Ovary (tissue), 10 donors: ENCODE measurements at places on chromosomes 6 and 20. TPM values are rescaled to one million over a fixed set of nuclear protein-coding genes. Genes with fewer than 3 reads are reported as not detected.

HLA-DRB5 gene
- 0.41 TPM for polyA plus RNA-seq

TCF15 gene
- 0.18 TPM for polyA plus RNA-seq

LRRN4 gene
- 0.29 TPM for polyA plus RNA-seq

KHDC1L gene
- not detected for polyA plus RNA-seq

DNA sequence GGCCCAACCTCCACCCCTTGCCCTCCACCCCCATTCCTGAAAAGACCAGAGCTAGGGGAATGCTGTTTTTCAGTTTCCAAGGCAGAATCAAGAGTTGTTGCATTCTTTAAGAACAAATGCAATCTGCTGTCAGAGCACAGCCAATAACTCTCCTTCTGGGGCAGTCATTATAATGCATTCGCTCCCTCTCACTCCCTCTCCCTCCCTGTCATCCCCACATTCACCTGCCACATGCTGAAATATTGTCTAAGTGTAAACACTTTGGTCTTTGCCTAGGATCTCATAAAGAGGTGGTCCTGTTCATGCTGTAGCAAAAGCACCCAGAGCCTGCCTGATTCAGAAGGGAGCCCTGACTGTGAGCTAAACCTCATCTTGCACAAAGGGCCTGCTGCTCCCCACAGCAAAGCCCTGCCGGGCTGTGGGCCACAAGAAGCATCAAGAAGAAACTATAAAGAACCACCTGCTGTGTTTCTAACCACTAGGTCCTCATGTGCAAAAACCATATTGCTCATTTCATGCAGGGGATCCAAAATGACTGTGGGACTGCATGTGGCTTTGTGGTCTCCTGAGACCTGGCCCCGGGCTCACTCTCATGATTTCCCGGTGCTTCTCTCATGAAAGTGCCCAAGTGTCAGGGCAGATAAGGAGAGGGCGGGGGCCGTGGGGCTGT lies 85.6 kb downstream of the GPR6 start:
- DNase-seq: no peak

GRCh38 chr6:37489697-37490336 lies 9.9 kb downstream of the CCDC167 start:
- DNase-seq: no peak

- no peak for DNase-seq
Observed at GRCh38 chr20:7770046-7770445, 170.2 kb downstream of the HAO1 start.

GRCh38 chr20:7497985-7498384 lies 442.3 kb downstream of the HAO1 start:
- no peak for DNase-seq

DNA sequence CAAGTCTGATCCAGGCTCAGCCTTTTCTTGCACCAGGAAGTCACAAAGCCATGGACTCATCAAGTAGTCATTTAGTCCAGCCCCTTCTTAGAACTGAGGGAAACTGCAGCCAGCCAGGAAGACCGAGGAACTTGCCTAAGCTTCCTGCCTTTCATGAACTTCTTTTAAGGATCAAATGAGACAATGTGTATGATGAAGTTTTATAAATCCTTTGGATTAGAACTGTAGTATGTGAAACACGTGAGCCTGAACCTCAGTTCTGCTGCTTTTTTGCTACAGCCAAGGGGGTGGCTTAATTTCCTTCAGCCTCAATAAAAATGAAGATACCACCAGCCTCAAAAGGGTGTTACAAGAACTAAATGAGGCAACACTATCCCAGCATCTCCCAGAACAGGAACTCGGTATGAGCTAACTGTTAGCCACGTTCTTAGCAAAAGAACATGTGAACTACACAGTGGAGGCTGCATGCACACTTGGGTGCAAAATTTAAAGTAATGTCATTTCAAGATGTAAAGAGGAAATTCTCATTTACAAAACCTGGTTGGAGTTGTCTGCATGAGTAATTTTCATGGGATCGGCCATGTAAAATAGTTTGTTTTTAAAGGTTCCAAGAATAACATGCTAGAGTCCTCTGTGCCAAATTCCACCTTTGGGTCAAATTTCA lies 76.0 kb upstream of the TBC1D7 start:
- DNase-seq: no peak

- DNase-seq: no peak
Observed at GRCh38 chr20:63814891-63815614, 16.0 kb downstream of the ZBTB46 start.

- no peak for DNase-seq
Observed at GRCh38 chr6:113893866-113894265, 36.7 kb downstream of the MARCKS start.

DNA sequence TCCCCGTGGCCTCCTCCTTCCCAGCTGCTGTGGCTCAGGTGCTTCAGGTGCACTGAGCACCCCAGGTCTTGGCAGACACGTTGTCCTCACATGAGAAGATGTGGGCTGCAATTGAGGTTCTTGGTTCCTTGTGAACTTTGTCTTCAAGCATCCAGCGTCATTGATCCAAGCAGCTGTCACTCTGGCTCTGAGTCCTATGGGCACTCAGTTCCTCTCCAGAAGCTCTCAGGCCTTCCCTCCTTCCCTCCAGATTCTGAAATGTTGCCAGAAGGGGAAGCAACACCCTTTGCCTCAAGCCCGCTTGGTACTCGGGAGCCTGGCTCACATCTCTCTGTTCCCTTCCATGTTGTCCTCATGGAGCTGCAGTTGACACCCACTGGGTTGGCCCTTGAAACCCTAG lies 8.4 kb upstream of the MRGBP start:
- DNase-seq: no peak

- no peak for DNase-seq
Observed at GRCh38 chr20:1130058-1130694, 11.8 kb downstream of the PSMF1 start.

DNA sequence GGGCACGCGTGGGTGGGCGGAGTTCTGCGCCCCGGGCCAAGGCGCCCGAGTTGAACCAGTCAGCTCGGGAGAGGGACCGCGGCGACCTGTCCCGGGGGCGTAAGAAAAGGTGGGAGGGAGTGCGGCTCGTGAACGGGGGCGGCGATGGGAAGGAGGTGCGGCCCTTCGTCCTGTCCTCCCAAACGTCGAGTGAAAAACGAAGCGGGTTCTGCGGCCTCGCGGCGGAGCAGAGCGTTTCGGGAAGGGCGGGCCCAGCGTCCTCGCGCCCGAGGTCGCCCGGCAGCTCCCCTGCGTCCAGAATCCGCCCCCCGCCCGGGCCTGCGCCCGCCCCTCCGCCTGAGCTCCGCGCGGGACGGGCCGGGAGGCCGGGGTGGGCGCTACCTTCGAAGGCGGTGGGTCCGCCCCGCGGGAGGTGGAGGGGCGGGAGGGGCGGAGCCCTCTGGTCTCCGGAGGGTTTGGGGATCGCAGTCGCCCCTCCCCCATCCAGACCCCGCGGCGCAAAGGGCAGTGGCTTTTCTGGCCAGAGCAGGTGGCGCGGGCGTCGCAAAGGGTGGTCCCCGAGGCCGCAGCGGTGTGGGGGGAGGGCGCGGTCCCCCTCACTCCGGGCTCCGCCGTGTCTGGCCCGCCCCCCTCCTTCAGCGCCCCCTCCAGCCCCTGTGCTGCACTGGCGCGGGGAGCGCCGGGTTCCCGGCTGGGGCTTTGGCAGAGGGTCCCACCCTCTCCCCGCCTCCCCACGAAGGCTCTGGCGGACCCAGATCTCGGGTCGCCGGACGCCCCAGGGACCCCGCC lies 838 bp downstream of the STMN3 start:
- peak; percentile 46 for DNase-seq

DNA sequence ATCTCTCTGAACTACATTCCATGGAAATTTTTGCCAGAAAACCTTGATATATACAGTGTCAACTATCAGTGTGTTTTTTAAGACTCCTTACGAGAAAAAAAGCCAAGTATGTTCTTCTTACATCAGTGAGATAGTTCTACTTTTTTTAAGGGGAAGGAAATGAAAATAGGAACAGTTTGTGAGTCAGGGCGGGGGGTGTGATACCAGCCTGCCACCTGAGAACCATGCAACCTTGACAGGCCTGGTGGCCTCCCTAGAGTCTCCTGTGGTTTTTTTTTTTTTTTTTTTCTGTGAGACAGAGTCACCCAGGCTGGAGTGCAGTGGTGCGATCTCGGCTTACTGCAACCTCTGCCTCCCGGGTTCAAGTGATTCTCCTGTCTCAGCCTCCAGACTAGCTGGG lies 96.3 kb upstream of the GCM1 start:
- no peak for DNase-seq

DNA sequence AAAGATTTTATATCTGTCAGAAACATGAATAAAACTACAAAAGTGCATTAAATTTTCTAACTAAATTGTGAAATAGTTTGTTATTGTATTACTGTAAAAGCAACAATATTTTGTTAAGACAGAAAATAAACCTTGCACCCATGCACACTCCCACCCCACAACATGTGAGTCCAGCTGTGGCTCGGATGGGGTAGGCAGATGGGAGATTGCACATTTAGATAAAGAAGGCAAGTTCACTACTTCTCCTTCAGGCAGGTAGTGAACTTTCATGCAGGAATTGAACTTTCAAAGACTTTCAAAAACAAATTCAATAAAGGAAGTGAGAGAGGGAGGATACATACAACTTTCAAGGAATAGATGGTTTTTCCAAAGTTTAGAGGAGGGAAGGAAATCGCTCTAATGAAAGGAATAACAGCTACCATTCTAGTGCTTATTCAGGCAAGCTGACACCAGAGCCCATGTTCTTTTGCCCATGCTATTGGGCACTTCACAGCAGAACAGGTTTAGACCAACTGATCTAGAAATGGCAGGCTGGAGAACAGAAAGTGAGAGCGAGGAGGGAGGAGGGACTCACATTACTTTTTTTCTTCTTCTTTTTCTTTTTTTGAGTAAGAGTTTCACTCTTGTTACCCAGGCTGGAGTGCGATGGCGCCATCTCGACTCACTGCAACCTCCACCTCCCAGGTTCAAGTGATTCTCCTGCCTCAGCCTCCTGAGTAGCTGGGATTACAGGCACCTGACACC lies 28.5 kb downstream of the SF3B5 start:
- no peak for DNase-seq

DNA sequence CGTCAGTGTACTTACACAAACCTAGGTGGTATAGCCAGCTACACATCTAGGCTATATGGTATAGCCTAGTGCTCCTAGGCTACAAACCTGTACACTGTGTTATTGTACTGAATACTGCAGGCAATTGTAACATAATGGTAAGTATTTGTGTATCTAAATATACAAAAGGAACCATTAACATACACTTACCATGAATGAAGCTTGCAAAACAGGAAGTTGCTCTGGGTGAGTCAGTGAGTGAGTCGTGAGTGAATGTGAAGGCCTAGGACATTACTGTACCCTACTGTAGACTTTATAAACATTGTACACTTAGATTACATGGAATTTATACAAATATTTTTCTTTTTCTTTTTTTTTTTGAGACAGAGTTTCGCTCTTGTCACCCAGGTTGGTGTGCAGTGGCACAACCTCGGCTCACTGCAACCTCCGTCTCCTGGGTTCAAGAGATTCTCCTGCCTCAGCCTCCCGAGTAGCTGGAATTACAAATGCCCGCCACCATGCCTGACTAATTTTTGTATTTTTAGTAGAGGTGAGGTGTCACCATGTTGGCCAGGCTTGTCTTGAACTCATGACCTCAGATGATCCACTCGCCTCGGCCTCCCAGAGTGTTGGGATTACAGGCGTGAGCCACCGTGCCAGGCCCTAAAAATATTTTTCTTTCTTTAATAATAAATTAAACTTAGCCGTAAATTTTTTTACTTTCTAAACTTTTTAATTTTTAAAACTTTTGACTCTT lies 15.4 kb upstream of the KIAA1755 start:
- DNase-seq: no peak

- no peak for DNase-seq
Observed at GRCh38 chr6:45369870-45370269, 7.9 kb downstream of the SUPT3H start.

DNA sequence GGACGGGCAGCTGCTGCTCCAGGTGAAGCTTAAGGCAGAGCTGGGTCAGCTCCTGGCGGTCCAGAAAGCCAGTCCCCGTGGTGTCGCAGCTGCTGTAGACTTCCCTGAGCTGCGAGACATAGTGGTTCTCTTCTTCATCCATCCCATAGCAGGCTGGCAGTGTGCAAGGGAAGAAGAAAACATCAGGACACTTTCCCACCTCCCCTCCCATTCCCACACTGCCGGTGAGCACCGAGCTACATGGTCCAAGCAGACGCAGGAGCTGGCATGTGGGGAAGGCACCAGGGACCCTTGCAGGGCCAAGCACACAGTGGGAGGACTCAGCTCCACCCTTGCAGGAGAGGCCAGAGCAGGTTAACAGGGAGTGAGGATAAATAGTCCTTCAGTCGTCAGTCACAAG lies 58.9 kb downstream of the NINL start:
- DNase-seq: no peak

DNA sequence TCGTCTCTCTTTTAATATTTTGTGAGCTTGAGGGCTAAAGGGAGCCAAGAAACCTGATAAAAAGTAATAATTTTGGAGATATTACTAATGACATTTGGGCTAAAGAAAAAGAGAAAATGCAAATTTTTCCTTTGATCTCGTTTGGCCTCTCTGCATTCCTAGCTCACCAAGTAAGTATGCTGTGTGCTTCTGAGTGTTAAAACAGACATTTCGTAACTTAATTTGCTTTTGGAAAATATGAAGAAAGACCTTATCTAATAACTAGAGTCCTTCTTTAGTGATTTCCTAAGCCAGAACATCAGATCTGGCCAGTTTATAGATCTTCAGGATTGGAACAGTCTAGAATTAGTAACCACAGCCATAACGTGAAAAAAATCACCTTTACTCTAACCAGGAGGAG lies 872.9 kb upstream of the SLC35B3 start:
- no peak for DNase-seq

DNA sequence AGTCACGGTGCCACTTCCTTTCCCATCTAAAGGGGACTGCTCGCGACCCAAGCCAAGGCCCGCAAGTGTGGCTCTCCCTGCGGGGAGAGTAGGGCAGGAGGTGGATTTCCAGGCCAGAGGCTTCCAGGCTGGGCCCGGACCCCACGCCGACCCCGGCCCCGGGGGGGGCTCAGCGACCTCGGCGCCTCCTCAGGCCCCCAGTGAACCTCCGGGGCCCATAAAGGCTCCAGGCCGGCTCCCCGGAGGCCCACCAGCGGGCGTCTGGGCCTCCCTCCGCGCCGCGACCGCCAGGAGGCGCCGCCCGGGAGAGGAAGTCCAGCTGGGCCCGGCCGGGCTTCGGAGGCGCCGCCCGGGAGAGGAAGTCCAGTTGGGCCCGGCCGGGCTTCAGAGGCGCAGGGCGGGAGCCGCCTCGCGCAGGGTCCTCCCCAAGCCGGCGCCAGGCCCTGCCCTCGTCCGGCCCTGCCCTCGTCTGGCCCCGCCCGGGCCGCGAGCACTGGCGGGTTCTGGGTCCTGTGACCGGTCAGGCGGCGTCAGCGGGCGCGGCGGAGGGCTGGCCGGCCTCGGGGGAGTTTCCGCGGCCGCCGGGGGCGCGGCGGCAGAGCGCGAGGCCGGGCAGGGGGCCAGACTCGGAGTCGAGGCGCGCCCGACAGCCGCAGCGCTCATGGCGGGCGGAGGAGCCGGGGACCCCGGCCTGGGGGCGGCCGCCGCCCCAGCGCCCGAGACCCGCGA lies at the start of gene RAB32:
RAB32 (plus strand) TSS at position 623 of the 729 bp plus-strand sequence; CDS start at position 662, 39 bp downstream.
- peak; percentile 93 for DNase-seq

GRCh38 chr6:55825402-55826051 lies 49.9 kb downstream of the BMP5 start:
- no peak for DNase-seq
